Renal cortical epithelial cell (primary cell): ENCODE measurements at places on chromosomes 2 and 18. TPM values are rescaled to one million over a fixed set of nuclear protein-coding genes. Genes with fewer than 3 reads are reported as not detected.

DNA sequence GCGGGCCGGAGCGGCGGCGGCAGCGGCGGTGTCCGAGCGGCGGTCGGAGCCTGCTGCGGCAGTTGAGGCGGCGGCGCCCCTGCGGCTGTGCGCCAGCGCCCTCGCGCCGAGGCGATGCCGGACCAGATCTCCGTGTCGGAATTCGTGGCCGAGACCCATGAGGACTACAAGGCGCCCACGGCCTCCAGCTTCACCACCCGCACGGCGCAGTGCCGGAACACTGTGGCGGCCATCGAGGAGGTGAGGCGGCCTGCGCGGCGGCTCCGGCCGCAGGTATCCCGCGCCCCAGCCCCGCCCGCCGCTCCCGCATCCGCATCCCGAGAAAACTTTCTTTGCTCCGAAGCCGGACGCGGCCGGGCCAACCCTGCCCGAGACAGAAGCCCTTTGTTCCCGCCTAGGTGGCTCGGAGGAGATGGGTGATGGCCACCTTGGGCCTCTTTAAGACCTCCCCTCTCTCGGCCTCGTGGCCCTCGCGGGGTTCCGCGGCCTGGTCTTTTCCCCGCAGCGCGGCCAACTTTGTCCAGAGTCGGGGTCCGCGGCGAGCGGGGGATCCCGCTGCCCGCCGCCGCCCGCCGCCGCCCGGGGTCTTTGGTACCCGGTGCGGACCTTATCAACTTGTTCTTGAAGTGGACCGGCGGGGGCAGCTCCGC lies 504 bp downstream of the ASAP2 start:
- no peak for DNase-seq

DNA sequence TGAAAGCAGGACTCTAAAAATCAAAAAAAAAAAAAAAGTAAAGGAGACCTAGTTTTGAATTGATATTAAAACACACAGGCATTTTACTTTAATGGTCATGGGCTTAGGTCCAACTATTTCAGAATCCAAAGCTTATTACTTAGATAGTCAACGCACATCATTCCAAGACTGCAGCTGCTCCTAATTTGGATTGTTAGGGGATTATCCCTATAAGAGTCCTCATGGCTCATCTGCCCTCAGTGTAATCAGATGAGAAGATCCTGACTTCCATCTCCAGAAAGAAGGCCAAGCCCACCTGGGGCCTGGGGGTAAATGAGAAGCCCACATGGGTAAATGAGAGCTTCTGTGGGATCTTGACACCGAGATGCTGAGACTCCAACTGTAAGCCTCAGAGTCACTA lies 424.2 kb downstream of the NRXN1 start:
- no peak for DNase-seq

DNA sequence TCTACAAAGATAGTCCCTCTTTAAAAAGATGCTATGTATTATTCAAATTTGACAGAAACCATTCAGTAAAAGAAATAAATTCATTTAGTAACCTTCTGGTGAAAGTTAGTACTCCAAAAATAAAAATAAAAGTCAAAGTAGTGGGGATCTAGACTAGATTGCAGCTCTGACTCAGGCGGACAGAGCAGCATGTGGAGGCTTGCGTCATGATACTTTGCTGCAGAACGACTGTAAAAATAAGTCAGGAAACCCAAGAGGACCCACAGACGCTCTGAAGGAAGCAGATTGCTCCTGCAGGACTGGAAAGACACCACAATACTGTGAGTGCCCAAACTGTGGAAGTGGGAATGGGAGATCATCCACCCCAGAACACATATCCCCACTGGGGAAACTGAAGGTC lies 301.9 kb downstream of the RIT2 start:
- no peak for DNase-seq

GRCh38 chr2:30530346-30530745 lies 83.3 kb downstream of the LCLAT1 start:
- no peak for DNase-seq

The OTX1 gene
- total RNA-seq, result 0.20 TPM in 1 of 2 replicates, not detected in the other

The SLC23A3 gene
- 1.0 and 1.6 TPM in 2 replicates for total RNA-seq

The TMEM178A gene
- total RNA-seq, result 2.1 and 2.9 TPM in 2 replicates

The MAP3K19 gene
- total RNA-seq, result not detected in 2 replicates
